ENCODE measurements at places on chromosomes 3 and 15.

- DNase-seq, result no peak
Observed at GRCh38 chr3:167066977-167067786, 312.9 kb downstream of the ZBBX start.

DNA sequence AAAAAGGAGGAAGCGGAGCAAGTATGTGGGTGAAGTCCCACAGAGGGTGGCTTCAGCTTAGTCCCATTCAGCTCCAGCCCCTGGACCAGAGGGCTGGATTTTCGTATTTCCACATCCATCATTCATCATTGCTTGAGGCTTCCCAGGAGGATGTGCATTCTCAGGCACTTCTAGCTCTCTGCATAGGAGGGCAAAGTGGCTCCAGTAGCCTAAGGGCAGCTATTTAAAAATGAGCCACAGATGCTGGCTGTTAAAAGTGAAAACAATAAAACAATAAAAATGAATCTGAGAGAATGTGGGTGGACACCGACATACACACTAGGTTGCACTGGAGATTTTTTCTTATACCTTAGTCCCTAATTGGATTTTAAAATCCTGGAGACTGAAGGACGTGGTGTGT, 629.2 kb upstream of the ZNF385D start:
- no peak for DNase-seq

GRCh38 chr3:30474371-30474770, 132.0 kb upstream of the TGFBR2 start:
- no peak for DNase-seq

- no peak for DNase-seq
Observed at GRCh38 chr15:65533057-65533756, 2.9 kb downstream of the HACD3 start.
